Right renal pelvis (tissue), 4 donors: ENCODE measurements at places on chromosomes 16 and 17.

DNA sequence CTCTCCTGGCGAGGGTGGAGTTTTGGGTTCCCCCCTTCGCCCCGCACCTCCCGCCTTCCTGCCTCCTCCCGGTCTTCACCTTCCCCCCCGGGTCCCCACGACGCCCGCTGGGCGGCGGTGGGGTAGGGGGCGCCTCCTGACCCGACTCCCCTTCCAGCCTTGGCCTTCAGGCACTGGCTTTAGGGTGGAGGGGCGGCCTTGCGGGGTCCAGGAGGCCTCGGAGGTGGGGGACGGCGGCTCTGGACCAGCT is 2.4 kb downstream of the SLC16A3 start:
- no peak for DNase-seq

DNA sequence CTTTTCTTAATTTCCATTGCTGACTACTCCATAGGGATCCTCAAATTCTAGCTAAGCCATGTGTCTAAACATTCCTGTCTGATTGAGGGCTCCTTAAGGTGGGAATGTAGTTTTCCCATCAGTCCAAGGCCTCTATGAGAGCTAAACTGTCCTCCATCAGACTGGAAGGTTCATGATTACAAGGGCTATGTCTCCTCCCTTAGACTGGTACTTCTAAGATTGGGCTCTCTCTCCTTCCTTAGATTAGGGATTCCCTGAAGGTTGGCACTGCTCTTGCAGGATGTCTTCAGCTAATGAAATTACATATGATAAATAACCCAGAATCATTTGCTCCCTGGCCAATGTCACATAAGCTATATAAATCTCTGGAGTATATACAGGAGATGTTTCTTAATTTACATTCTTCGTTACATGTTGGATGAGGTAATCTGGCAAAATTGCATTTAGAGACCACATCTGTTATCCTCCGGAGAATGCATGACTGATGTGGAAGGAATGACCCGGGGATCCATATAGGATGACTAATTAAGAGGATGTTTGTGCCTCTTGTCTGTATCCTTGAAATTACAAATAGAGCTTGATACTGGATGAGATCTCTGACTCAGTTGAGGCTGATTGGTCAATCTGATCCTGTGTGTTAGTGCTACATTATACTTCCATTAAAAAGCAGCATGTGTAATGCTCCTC is 14.2 kb downstream of the B4GALNT2 start:
- no peak for DNase-seq

GRCh38 chr16:12097523-12098428 is 121.2 kb downstream of the SNX29 start:
- DNase-seq: no peak

DNA sequence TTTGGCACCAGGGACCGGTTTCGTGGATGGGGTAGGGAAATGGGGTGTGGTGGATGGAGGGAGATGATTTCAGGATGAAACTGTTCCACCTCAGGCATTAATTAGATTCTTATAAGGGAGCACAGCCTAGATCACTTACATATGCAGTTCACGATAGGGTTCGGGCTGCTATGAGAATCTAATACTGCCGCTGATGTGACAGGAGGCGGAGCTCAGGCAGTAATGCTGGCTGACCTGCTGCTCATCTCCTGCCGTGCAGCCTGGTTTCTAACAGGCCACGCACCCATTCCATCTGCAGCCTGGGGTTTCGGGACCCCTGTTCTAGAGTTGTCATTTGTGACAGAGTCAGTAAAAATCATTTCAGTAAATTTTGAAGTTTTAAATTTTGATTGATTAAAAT is 99.7 kb downstream of the CHD9 start:
- DNase-seq: no peak

DNA sequence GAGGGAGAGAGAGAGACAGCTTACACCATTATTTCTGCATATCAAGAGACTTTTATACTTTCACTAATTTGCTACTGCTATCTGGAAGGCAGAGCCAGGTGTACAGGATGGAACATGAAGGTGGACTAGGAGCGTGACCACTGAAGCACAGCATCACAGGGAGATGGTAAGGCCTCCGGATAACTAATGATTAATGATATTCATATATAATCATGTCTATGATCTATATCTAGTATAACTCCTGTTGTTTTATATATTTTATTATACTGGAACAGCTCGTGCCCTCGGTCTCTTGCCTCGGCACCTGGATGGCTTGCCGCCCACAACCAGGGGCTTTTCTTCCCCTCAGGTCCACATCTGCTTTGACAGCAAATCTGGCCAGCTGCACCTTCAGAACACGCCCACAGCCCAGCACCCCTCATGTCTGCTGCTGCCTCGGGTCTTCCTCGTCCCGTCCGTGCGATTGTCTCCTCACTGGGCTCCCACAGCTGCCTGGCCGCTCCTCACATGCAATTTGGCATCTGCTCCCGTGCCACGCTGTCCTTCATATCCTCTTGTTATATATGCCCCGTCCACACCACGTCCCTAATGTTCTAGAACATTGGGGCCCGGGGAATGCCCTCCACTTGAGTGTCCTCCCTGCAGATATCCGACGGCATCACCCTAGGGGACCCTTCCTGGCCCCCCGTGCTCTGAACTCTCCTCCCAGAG is 10.2 kb upstream of the DEF8 start:
- no peak for DNase-seq

- no peak for DNase-seq
Observed at GRCh38 chr16:66035096-66035495, 331.4 kb upstream of the CDH5 start.

DNA sequence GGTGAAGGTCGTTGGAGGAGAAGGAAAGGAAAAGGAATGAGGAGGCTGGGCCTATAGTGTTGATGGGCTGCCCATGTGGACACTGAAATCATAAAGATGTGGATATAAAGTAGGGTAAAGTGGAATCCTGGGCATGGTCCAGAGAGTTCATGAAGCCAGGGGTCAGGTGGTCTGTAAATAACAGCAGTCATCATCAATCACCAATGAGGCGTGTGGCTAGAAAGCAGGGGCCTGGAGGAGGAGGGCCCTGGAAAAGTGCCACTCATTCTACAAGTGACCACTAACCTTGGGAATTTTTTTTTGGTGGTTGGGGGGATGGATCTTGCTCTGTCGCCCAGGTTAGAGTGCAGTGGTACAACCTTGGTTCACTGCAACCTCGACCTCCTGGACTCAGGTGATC is 115.3 kb upstream of the NOL11 start:
- no peak for DNase-seq

DNA sequence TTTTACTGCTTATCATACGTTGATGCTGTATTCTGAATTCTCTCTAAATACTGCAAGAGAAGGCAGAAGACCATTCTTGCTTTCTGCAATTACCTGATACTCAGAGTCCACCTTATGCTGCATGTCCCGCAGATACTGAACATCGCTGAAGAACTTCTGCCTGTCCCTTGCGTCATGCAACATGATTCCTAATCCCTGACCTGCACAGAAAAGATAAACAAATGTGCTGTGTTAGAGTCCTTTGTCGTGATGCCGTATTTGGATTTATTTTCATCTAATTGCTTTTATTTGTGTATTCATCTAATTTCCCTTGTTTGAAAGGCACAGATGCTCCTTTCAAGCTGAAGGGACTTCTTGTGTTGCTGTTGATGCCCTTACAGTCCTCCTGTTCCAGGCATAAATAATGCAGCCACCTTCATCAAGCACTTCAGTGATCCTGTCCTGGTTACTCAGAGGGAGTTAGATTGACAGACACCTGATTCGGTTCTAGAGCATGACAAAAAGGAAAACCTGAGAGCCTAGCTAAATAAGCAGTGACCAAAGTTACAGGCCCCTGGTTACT is 6.5 kb downstream of the MARCHF10 start:
- no peak for DNase-seq

- DNase-seq: no peak
Observed at GRCh38 chr16:56119133-56119532, 72.2 kb upstream of the GNAO1 start.

- DNase-seq: no peak
Observed at GRCh38 chr17:41492351-41492750, 2.6 kb upstream of the KRT36 start.

- no peak for DNase-seq
Observed at GRCh38 chr16:25110387-25110947, 1.1 kb upstream of the LCMT1 start.

GRCh38 chr16:5526826-5527225 is 429.2 kb upstream of the EEF2KMT start:
- no peak for DNase-seq

- no peak for DNase-seq
Observed at GRCh38 chr16:84362471-84362941, 5.8 kb upstream of the ATP2C2 start.

GRCh38 chr17:27282054-27282551 is 11.8 kb upstream of the WSB1 start:
- no peak for DNase-seq

DNA sequence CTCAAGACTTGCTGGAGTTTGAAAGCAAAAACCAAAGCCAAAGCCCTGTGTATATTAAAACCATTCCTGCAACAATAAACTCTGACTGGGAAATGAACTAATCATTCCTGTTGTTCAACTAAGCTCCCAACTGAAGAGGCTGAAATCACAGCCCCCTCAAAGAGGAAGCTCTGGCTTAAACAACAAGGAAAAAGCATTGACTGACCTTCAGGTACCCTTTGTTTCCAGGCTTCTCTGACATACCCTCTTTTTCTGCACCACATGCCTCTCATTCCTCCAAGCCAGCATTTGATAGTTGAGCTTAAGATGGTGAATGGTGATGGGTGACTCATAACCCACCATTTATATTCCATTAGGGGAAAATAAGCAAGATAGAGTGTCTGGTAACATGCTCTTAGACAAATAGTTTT is 470.9 kb upstream of the SOX9 start:
- DNase-seq: no peak

GRCh38 chr17:80183581-80184422 is 14.0 kb downstream of the CARD14 start:
- no peak for DNase-seq

DNA sequence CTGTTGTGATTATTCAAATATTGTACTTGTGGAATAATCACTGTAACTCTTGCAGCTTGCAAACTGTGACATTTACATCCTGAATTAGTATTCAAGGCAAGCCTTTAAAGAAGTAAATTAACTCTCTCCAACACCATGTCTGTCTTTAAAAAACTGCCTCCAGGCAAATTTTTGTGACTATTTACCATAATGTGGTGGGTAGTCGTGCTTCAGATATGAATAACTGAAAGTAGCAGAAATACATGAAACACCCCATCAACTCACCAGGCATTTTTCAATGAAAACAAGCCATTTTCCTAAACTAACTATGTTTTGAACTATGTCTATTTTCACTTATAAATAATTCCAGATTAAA is 217.4 kb upstream of the PSMD7 start:
- DNase-seq: no peak

GRCh38 chr16:28859326-28859725 is 4.3 kb upstream of the SH2B1 start:
- no peak for DNase-seq

DNA sequence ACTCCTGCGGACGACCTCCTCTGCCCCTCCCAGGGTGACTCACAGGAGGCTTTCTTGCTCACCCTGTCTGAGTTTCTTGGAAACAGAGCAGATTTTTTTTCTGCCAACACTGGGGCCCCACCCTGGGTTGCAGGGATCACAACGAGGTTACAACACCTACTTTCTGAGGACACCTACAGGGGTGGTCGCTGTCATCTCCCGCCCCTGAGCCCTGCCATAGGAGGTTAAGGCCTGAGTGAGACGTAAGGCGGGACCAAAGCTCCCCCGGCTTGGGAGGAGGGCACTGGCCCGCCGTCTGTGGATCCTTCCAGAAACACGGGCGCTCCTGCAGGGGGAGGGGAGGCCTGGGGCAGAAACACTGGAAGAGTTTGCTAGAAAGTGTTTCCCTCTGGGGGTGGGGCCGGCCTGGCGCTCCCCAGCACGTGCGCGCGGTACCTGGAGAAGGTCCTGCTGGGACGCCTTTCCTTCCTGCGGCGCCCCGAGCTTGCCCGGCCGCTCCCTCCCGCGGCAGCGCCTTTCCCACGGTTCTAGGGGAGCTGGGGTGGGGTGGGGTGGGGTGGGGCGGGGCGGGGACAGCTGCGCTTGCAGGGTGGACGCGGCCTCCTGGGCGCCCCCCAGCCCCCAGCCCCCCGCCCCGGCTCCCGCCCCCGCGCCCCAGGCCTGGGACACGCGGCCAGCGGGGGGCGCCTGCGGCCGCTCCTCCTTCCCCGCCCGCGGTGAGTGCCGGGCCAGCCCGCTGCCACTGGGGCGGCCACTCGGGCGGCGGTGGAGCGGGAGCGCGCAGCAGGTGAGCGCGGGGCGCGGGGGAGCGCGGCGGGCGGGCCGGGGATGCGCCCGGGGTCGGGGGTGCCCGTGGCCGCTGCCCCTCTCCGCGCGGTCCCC is 20.7 kb upstream of the ADCY7 start:
- DNase-seq: no peak

DNA sequence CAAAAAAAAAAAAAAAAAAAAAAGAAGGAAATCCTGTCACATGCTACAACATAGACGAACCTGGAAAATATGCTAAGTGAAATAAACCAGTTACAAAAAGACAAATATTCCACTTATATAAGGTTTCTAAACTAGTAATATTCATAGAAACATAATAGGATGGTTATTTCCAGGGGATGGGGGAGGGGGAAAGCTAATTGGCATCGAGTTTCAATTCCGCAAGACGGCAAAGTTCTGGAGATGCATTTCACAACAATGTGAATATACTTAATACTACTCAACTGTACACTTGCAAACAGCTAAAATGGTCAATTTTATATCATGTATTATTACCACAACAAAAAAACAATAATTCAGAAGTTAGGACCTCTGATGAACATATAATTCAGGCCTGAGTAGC is 37.9 kb upstream of the ABCA9 start:
- DNase-seq: no peak

DNA sequence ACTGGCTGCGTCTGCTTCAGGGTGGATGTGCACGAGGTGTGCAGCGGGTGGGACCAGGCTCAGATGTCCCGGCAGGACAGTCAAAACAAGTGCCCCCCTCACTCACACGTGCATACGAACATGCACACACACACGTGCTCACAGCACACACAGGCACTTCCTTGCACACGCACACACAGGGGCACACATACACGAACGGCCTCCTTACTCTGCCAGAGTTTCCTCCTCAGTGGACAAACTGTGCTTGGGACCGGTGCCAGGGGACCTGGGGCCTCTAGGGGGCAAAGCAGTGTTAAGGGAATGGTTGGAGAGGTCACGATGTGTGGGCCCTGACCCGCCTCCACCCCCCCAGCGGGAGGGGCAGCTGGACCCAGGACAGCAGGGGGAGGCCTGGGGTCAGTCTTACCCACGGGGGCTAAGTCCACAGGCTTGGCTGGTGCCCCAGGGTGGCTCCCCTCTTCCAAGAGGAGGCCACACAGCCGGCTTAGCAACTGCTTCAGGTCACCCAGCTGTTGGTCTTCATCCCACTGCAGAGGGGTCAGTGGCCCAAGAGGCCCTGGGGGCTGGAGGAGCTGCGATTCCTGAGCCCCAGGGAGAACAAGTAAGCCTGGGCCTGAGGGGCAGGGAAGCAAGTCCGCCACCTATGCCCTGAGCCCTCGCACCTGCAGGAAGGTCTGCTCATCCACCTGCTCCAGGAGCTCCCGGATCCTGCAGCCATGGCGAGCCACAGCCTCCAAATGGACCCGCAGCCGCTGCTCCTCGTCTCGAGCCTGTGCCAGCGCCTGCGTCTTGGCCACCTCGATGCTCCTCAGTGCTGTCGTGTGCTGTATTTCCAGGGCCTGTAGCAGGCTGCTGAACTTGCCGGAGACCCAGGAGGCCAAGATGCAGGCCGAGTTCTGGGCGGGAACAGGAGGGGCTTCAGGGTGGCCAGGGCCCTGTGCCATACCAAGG is 4.9 kb downstream of the TRIM65 start:
- DNase-seq: no peak
